ENCODE measurements at places on chromosomes 5 and 9. TPM values are rescaled to one million over a fixed set of nuclear protein-coding genes. Genes with fewer than 3 reads are reported as not detected.

The SPATA9 gene
- 0.53 TPM for polyA plus RNA-seq

The ZDHHC11B gene
- polyA plus RNA-seq, result 0.55 TPM

The GARNL3 gene
- polyA plus RNA-seq, result 1.7 TPM

The SLC6A19 gene
- 0.03 TPM for polyA plus RNA-seq

The ACSL6 gene
- polyA plus RNA-seq, result 0.46 TPM

The PLCXD3 gene
- polyA plus RNA-seq, result 0.17 TPM

The SLC22A4 gene
- polyA plus RNA-seq, result 17.5 TPM

The SLC6A18 gene
- polyA plus RNA-seq, result not detected

The SH3TC2 gene
- 0.60 TPM for polyA plus RNA-seq

The TMEM215 gene
- polyA plus RNA-seq, result not detected

The LVRN gene
- polyA plus RNA-seq, result 0.91 TPM

The OR2V1 gene
- polyA plus RNA-seq, result not detected

The SPAAR gene
- polyA plus RNA-seq, result 3.6 TPM
